Activated CD4-positive, alpha-beta T cell treated with anti-CD3 and anti-CD28 coated beads, Interleukin-2, amount 10 ng/mL, durations not matched to agents 7 days and 5 days (primary cell): ENCODE measurements at places on chromosomes 6 and 20.

- peak; percentile 14 for DNase-seq
These were observed 2.5 kb downstream of the SMIM13 start for GRCh38 chr6:11096109-11096508.

DNA sequence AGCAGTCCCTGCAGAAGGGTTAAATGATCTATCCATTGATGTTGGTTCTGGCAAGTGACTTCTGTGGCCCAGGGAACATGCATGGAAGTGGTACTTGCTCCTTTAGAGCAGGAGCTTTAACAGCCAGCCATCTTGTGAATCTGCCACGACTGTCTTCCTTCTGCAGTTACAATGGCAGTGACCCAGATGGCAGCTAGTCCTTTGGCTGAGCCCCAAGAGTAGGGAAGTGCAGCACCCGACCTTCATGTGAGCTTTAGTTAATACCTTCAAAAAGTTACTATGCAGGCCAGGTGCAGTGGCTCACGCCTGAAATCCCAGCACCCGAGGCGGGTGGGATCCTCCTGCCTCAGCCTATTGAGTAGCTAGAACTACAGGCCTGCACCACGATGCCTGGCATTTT, 66.4 kb downstream of the POPDC3 start:
- no peak for DNase-seq

DNA sequence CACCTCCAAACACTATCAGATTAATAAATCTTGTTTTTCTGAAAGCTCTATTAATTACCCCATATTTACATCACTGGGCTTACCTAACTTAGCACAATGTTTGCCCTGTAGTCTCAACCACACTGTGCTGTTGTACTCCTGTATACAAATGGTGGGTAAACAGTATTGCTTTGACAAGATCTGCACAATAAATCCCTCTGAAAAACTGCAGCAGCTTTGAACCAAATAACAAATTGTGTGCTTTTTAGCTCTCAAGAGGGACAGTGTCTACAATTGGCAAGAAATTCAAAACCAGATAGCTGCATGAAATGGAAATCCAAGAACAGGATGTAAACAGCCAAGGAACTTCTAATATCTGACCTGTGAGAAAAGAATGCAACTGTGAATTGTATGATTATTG, 10.4 kb downstream of the KIF6 start:
- DNase-seq = no peak

- DNase-seq = no peak
These were observed 26.0 kb downstream of the TOMM6 start for GRCh38 chr6:41813469-41813868.

DNA sequence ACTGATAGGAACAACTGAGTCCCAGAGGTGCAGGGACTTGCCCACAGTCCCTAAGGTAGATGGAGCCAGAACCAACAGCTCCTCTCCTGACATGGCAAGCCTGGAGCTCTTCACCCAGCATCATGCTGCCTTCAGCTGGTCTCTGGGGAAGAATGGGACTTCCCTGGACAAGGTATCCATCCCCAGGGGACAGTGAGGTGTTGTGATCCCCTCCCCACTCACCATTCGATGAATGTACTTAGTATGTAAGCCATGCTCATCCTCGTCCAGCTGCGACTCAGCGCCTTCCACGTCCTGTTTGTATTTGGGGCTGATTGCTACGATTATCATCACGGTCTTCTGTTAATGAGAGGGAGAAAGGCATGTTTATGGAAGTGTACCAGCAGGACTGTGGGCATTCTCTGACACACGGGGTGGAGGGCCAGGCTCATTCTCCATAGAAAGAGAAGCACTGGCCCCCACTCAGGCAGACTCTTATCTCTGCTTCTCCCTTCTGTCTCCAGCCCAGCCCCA, 39.4 kb downstream of the TRAF3IP2 start:
- DNase-seq = no peak
